ENCODE measurements at places on chromosomes 12 and 14. TPM values are rescaled to one million over a fixed set of nuclear protein-coding genes. Genes with fewer than 3 reads are reported as not detected.

DNA sequence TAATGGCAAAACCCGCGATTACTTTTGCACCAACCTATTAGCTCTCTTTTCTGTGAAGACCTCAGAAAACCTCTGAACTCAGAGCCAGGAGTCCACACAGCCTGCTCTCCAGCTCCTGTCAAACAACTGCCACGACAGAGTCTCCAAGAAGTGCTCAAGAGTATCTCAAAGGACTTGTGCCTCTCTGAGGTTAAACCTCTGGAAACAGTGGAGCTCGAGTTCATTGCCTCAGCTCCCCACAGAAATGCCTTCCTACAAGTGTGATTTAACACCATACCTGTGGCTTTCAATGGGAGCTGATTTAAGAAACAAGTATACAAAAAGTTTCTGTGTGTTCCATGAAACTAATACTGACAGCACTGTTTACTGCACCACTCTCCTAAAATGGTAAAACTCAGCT is 20.1 kb downstream of the ACTN1 start:
- no peak for DNase-seq

DNA sequence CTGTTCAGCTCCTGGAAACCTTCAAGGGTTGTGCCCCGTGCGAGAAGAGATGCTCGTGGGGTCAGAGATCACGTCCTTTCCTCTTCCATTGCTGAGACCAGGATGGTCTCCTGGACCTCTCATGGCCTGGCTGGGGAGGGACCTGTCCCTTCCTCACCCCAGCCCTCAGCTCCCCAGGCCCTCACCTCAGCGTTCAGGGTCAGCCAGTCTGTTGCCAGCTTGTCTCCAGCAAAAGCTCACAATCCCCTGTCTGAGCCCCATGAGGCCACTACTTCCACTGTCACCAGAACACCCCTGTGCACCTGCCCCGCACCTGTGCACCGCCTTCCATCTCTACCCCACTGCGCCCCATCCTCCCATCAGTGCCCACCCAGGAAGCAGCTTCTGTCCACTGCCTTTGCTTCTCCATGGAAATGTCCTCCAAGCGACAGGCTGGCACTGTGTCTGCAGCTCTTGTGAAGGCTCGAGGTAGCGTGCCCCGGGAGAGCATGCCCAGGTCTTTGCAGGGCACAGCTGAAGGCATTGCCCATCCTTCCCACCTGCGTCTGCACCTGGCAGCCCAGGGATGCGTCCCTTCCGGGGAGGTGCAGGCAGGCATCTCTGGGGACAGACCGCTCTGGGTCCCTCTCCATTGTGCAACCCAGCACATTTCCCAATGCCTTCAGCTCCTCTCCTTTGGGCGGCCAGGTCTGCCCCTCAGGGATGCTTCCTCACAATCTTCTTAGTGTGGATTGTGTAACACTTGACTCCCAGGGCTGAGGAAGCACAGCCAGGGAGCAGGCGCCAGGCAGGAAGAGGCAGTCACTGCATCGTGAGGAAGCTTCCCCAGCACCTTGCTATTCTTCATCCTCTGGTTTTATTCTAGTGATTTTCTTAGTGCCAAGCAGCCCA is 179.6 kb downstream of the ADGRD1 start:
- no peak for DNase-seq

- DNase-seq, result no peak
These were observed 784.2 kb downstream of the SLC6A15 start for GRCh38 chr12:84128117-84128991.

- no peak for DNase-seq
These were observed 46.0 kb upstream of the KTN1 start for GRCh38 chr14:55533960-55534359.

DNA sequence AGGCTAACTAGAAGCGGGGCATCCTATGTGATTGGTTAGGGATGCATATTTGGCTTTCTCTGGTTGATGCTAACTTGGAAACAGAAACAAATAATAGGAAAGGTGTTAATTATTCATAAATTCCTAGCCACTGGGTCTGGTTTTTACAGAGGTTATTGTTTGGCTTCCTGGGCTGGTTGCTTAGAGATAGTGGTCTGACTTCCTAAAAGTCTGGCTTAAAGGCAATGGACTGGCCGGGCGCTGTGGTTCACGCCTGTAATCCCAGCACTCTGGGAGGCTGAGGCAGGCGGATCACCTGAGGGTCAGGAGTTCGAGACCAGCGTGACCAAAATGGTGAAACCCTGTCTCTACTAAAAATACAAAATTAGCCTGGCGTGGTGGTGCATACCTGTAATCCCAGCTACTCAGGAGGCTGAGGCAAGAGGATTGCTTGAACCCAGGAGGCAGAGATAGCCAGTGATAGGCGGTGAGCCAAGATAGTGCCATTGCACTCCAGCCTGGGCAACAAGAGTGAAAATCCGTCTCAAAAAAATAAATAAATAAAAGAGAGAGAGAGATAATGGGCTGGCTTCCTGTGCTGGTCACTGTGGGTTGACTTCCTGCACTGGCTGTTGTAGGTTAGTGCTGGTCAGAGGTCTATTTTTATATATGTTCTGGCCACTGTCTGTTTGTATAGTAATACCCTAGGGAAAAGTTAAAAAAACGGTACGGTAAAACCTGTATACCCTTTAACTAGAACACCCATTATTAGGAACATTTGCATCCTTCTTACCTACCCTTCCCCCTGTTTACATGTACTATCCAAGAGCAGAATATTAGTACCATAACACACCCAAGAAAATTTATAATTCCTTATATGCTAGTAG is 24.1 kb downstream of the OR6S1 start:
- DNase-seq, result no peak

- no peak for DNase-seq
These were observed 10.1 kb downstream of the SHMT2 start for GRCh38 chr12:57239587-57240065.

Gene MMP17
- total RNA-seq, result 3.0 TPM

- peak; percentile 78 for DNase-seq
These were observed 1.0 kb downstream of the NACA start for GRCh38 chr12:56723889-56724700.

- no peak for DNase-seq
These were observed 1097.4 kb upstream of the TMEM132C start for GRCh38 chr12:127169321-127170181.

- no peak for DNase-seq
These were observed 101.7 kb downstream of the RTN1 start for GRCh38 chr14:59768855-59769375.

Gene CEBPE
- total RNA-seq, result not detected

GRCh38 chr14:88286309-88286708 is 36.8 kb downstream of the KCNK10 start:
- DNase-seq, result no peak

DNA sequence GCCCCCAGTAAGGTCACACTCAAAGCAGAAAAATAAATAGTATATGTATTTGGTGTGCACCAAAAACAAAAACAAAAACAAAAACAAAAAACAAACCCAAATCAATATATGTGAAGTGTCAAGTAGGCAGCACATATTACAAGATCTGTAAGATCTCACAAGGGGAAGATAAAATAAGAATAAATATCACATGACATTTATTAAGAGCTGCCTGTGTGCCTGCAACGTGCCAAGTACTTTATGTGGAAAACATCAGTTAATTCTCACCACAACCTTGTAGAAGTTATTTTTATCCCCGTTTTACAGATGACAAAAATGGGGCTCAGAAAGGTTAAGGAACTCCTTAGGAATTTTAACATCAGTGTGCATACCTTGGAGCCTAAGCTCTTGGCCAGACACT is 26.6 kb downstream of the TRIM9 start:
- no peak for DNase-seq

DNA sequence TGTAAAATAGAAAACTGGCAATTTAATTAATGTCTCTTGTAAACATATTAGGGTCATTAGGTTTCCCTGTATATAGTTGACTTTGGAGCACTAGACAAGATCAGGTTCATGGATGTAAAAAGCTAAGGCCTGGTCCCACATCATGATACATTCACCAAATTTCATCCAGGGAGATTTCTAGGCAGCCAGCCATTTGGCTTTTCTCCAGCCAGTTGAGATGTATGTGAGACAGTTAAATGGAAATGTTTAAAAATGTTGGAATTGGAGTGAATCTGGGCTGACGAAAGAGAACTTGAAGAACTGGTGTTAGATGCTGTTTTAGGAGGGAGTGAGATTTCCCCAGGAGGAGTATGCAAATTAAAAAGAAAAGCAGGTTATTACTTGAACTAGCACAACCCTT is 41.8 kb upstream of the CLEC14A start:
- no peak for DNase-seq

DNA sequence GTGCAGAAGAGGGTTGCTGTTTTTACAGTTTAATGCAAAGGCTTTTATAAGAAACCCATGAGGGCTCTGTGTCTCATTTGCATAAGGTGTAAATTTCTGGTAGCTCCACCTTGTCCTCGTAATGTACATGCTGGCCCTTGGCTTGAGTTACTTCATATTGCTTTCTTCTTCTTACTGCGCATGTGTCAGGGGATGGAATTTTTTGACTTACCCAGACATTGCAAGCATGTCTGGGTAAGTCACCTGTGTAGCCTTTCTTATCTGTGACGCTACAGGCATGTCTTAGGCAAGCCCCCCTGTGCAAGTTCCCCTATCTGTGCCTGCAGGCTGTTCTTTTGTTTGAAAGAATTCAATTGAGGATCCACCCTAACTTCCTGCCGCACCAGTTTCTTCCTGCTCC is 274.2 kb downstream of the ETNK1 start:
- DNase-seq, result no peak

Gene IL22
- total RNA-seq, result not detected

DNA sequence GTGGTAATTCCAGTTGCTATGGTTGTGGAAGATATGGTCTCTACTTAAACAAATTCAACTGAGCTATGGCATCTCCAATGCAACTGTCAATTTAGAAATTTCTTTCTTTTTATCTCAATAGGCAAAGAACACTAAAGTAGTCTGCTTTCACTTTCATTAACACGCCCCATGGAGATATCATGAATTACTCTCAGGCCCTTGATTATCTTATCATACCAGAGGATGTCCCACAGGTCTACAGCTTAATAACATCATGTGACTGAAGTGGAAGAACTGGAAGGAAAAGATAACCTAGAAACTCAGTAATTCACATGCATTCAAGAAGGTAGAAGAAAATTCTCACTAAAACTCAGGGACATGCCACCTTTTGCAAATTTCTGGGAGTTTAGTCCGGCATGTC is 114.3 kb downstream of the FLRT2 start:
- DNase-seq, result no peak

- DNase-seq, result no peak
These were observed 139.0 kb downstream of the SYNE2 start for GRCh38 chr14:63991833-63992232.

Gene ATN1
- total RNA-seq, result 137 TPM

Gene SLC38A4
- 1.6 TPM for total RNA-seq

DNA sequence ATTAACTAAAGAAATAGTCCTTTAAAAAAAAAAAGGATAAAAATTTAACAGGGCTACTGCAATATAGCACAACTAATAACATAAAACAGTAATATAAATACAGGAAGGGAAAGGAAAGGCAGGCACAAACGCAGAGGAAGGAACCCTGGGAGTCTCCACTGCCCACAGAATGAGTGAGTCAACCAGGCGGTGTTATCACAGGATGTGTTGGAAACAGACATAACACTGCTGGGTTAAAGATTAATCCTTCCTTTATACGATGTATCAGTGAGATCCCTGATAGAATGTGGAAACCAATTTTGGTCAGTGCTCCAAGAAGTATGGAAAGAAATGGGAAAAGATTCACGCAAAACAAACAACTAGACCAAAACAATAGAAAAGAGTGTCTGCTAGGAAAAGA is 47.9 kb downstream of the FGD6 start:
- no peak for DNase-seq

GRCh38 chr12:53887881-53888280 is 50.8 kb upstream of the HOXC13 start:
- DNase-seq, result no peak

DNA sequence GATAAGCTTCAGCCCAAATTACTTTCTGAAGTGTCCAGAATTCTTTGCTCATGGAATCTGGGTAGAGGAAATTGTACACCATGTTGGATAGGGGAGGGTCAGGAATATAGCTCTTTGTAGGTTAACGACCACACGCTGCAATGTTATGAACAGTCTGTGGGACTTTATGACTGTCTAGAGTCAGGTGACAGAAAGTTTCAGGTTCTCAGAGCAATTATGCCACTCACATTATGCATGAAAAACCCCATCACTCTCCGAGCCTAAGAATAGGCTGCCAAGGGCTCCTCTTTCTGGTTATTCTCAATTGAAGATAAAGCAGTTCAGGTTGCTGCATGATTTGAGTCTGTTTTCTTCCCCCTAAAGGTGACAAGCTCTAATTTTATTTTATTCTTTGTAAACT is 430.9 kb downstream of the ATP23 start:
- DNase-seq, result no peak

GRCh38 chr14:92568621-92569479 is 55.3 kb downstream of the RIN3 start:
- DNase-seq, result no peak

DNA sequence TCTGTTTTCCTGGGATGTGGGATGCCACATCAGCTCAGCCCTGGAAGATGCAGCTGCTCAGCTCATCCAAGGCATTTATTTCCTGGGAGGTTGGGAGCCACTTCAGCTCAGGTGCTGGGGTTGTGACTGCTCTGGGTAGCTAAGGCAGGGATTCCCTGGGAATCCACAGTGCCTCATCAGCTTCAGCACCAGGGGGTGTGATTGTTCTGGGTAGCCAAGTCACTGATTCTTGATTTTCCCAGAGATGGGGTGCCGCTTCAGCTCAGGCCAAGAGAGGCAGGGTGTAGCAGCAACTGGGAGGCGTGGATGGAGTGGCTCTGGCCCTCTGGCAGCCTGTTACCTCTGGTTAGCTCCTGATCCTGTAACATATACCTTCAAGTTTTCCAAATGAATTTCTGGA is 81.3 kb upstream of the PRMT8 start:
- no peak for DNase-seq

DNA sequence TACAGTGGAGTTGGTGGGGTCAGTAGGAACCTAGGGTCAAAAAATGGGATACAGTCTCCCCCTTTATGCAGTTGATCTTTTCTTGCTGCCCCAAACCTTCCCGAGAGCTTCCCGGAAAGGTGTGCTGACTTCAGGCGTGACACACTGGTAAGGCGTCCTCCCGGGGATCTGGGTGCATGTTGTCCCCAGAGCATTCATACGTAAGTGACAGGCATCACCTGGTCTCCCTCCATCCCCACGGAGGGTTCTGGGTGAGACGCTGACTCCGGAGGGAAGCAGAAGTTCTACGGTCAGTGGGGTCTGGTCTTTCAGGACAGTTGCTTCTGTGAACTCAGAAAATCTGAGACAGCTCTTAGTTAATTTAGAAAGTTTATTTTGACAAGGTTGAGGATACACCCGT is 159.6 kb upstream of the RTL1 start:
- DNase-seq, result peak; percentile 57

Gene GSC
- not detected for total RNA-seq

All from suprapubic skin (tissue), 4 donors.